Cardiac muscle cell (in vitro differentiated cells and primary cell): ENCODE measurements at places on chromosomes 16 and 17.

- no peak for DNase-seq
These were observed 41.1 kb downstream of the MYO18A start for GRCh38 chr17:29138971-29139691.

- DNase-seq, result no peak
These were observed 555.0 kb upstream of the RBFOX1 start for GRCh38 chr16:6777624-6778023.

- DNase-seq, result no peak
These were observed at the start of gene CLDN6 for GRCh38 chr16:3017794-3018506. Gene CLDN6, minus strand, starts transcription at chr16:3018183. Its CDS starts 2,162 bp downstream, at chr16:3016021.

DNA sequence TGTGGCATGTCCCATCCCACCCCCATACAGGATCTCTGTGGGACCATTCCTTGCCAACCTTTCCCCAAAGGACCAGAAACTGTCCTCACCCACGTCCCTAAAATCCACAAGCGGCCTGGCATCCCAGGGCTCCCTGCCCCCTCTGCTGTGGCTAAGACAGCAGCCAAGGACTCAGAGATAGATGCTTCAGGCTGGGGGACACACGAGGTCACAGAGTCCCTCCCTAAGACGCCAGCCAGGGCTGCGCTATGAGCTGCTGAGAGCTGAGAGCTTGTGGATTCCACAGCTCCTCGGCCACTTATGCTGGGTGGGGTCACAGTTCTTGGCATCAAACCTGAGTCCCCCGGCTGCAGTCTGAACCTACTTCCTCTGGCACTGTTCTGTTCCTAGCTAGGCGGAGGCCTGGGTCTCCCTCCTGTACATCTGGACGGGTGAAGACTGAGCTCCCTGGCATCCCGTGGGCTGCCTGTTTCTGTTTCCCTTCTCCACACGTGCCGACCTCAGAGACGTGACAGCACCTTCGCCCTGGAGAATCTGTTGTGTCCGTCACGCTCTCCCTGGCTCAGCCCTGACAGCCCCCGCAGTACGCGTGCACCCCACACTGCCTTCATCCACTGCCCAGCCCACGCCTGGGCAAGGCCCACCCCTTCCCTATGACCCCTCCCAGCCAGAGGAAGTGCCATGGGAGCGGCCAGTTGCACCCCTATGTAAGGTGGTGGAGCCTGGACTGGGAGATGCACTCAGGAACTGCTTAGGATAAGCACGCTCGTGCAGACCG lies 61.2 kb downstream of the ENGASE start:
- no peak for DNase-seq

- DNase-seq, result no peak
These were observed 6.3 kb upstream of the EXOSC6 start for GRCh38 chr16:70258065-70258464.

GRCh38 chr16:6835941-6836340 lies 496.7 kb upstream of the RBFOX1 start:
- DNase-seq, result no peak

GRCh38 chr16:57639172-57639887 lies 10.9 kb downstream of the ADGRG1 start:
- DNase-seq, result peak; percentile 52

DNA sequence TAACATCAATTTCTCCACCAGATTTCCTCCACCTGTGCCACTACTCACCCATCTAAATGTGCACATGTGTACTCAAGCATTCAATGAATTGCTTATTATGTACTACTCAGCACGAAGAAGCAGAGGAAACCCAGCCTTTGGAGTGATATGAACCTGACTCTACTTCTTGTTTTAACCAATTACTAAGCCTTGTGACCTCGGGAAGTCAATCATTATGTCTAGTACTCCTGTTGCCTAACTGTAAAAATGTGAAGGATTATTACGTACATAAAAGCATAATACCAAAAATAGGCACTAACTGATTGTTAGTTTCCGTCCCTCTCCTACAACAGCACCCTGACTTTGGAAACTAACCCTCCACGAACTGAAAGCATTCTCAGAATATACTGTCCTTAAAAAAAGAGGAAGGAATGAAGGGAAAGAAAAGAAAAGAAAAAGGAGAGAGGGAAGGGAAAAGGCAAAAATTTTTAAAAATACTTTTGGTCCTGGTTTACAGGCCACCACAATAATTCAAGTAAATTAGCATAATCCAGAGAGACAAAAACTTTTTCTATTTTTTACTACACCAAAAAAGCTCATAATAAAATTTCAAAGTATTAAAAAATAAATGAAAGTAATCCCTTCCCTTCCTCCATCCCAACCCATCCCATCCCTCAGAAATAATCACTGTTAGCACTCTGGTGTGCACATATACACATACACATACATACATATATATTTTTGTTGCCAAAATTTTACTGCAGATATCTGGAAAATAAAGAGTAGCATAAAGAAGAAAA lies 53.6 kb downstream of the KANSL1 start:
- DNase-seq, result no peak

- no peak for DNase-seq
These were observed 78.8 kb downstream of the CDRT15 start for GRCh38 chr17:14157822-14158221.

- DNase-seq, result no peak
These were observed 9.8 kb downstream of the SLC38A10 start for GRCh38 chr17:81285179-81285878.
